ENCODE measurements at places on chromosomes 6 and 20.
A peak's percentile ranks its signal among the peaks of the same experiment; 100 is the strongest.

DNA sequence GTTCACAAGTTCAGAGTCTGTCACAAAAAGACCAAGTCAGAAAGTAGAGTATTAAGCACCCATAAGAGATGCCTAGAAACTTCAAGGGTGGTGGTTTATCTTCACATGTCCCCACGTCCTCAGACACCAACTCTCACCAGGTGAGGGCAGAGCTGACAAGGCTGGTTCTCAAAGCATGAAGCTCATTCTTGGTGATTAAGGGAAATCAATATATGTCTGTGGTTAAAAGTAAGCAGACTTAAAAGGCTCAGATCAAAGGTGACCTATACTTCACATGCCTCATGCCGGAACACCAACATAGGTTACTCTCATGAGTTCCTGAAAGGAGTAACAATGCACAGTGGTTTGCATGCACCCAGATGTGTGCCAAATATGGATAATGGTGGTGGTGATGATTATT lies 27.0 kb downstream of the IL17A start:
- no peak for DNase-seq

DNA sequence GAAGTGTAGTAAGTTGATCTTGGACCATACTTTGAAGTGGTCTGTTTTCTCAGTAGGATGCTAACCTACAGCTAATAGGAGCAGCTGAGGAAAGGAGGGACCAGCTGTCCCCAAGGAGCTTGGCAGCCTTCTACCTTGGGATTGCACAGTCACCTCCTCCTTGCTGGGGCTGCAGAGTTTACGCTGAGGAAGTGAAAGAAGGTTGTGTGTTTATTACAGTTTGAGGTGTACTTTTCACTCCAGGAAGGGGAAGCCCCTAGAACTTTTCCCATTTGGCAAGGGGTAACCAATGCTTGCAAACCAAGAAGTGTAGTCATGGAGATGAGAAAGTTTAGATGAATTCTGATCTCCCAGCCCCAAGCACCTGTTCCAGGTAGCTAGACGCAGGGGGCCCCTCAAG lies 58.8 kb downstream of the BMP6 start:
- DNase-seq, result no peak

- no peak for DNase-seq
Measured at GRCh38 chr6:25927178-25927577, 3.3 kb downstream of the SLC17A2 start.

- DNase-seq, result no peak
Measured at GRCh38 chr6:83126807-83127206, 59.3 kb downstream of the DOP1A start.

GRCh38 chr6:139996253-139996834 lies 621.9 kb upstream of the CITED2 start:
- DNase-seq, result peak; percentile 50

GRCh38 chr6:165717732-165718465 lies 54.9 kb upstream of the PDE10A start:
- DNase-seq, result no peak

- no peak for DNase-seq
Measured at GRCh38 chr6:6689400-6690143, 101.1 kb downstream of the LY86 start.

DNA sequence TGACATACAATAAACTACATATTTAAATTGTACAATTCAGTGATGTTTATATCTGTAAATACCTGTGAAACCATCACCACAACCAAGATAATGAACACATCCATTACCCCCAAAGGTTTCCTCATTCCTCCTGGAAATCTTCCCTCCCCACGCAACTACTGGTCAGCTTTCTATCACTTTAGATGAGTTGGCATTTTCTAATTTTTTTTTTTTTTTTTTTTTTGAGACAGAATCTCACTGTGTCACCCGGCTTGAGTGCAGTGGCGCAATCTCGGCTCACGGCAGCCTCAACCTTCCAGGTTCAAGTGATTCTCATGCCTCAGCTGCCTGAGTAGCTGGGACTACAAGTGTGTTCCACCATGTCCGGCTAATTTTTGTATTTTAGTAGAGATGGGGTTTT lies 31.7 kb upstream of the ECI2 start:
- DNase-seq, result no peak

DNA sequence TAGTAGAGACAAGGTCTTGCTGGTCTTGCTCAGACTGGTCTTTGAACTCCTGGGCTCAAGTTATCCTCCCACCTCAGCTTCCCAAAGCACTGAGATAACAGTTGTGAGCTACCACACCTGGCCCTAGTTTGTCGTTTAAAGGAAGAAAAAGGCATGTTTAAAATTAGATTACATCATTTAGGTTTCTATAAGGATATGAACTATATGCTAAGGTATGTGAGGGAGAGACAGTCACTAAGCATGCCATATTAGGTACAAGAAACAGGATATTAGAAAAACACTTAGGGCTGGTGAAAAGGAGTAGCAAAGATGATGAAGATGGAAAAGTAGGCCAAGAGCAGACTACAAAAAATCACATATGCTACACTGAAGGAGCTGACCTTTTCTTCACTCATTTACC lies 106.4 kb downstream of the ASCC3 start:
- DNase-seq, result no peak

- DNase-seq, result no peak
Measured at GRCh38 chr6:79250107-79250514, 15.6 kb upstream of the HMGN3 start.

GRCh38 chr6:25746968-25747367 lies 7.6 kb upstream of the SLC17A4 start:
- DNase-seq, result no peak

DNA sequence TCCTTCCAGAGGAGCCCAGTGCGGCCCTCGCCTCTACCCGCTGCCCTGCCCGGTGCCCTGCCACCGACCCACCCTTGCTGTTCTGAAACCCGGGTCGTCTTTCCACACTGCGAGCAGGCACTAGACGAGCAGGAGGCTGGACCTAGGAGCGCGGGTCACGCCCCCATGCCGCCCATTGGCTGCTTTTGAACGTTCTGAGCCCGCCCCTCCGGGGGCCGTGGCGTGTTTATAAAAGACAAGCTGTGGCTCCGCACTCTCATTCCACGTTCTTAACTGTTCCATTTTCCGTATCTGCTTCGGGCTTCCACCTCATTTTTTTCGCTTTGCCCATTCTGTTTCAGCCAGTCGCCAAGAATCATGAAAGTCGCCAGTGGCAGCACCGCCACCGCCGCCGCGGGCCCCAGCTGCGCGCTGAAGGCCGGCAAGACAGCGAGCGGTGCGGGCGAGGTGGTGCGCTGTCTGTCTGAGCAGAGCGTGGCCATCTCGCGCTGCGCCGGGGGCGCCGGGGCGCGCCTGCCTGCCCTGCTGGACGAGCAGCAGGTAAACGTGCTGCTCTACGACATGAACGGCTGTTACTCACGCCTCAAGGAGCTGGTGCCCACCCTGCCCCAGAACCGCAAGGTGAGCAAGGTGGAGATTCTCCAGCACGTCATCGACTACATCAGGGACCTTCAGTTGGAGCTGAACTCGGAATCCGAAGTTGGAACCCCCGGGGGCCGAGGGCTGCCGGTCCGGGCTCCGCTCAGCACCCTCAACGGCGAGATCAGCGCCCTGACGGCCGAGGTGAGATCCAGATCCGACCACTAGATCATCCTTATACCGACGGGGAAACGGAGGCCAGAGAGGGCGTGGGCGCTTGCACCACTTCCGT lies at the start of gene ID1:
Gene ID1, plus strand, starts transcription at position 259 of the 871 bp plus-strand sequence. Its CDS starts 99 bp downstream, at position 358.
- DNase-seq, result peak; percentile 96

- no peak for DNase-seq
Measured at GRCh38 chr20:62638679-62639406, 3.5 kb upstream of the SLCO4A1 start.

DNA sequence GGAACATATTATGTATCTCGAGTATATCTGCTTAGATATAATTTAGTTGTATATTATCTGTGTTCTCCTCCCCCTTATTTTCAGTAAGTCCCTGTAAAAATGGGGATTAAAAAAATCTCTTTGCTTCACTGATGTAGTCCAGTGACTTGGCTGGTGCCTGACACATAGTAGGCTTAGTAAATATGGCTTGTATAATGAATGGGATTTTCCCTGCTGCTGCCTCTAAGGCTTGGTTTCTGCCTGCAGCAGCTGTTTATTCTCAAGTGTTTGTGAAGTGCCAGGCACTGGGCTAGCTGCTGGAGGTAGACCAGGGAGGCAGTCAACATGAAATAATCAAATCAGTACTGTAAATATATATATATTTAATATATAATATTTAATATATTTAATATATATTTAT lies 1.6 kb upstream of the ZFP64 start:
- DNase-seq, result no peak

- no peak for DNase-seq
Measured at GRCh38 chr20:1491281-1491840, at the start of gene SIRPB2. Gene SIRPB2 (minus strand): TSS chr20:1491420. CDS start chr20:1491359, 61 bp downstream.

DNA sequence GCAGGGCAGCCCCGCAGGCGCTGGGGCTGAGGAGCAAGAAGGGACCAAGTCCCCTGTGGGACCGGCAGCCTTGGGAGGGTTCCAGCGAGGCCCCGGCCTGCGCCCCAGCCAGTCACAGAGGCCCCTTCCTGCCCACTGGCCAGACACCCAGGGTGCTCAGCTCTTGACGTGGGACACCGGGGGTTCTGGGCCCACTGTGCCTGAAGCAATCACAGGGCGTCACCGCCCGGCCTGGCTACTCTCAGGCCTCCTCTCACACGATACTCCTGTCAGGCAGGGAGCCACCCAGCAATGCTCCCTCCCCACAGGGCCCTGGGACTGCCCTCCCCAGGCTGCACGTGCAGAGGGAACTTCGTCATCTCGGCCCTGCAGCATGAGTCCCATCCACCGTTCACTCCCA lies 14.5 kb downstream of the TAF4 start:
- DNase-seq, result no peak

DNA sequence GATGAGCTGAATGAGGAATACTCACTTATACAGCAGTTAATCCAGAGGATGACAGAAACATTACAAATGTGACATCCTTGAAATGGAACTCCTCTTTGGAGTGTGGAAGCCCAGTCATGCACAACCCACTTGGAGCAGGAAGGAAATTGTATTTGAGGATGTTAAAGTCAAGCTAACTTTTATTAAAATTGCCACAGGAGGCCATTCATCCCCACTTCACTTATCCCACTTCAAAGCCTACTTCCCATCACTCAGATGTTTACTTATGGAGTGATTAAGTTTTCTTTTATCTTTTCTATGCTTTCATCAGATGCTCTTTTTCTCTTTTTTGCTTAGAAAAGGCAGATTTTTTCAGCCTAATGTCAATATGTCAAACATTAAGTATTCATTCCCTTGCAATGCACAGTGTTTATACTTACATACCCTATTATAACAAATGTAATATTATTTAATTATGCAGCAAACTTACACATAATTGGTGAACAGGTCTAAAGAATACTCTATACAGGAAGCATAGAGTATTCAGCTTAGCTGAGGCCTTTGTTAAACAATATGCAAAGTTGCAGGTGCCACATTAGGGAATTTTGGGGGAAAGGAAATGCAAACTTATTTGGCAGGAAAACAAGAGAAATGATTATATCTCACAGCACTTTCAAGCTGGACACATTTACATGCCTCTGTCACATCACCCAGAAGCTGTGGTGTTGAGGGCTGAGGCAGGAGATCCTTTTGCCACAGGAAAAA lies 148.9 kb downstream of the KHDC1L start:
- no peak for DNase-seq

DNA sequence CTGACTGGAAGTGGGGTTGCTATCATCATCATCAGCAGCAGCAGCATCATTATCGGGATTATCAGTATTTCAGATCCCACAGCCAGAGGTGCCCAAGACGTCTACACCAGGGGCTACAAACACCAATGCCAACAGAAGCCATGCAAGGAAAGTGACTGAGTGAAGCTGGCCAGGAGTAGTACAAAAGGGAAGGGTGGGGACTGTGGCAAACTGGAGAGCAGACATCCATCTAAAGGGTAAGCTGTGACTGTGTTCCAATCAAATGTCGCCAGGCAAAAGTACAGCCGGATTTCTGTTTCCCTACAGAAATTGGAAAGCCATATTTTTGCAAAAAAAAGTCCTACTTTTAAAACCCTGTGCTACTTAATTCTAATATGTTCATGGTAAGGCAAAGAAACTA lies 50.0 kb downstream of the PREX1 start:
- no peak for DNase-seq

DNA sequence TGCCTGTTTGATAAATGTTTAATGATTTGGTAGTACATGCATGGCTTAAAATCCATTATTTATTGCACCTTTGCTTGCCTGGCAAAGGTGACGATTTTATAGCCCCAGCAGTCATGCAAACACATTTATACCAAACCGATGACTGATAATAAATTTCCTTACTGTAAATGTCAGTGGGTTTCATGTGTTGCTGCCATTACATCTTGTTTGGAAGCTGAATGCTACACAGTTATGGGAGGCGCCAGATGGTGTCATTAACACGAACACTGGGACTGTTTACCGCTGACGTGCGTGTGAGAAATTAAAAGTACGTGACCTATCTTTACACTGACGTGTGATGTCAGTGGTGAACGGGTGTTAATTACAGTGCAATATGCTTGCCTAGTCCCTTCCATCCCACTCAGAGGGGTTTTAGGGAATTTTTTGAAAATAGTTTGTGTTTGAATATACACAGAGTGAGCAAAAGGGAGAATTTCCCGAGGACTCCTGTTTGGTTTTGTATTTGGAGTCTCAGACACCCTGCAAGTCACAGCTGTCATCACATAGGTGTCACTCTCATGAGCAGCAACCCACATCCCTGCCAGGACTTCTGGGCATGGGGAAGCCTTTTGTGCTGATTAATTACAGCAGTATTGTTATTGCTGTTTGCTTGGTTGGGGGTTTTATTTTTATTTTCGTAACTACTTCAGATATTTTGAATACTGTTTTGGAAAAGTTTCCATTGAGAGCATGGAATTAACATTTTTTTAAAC lies 151.8 kb upstream of the INSM1 start:
- DNase-seq, result peak; percentile 75

GRCh38 chr20:20317621-20318364 lies 50.1 kb upstream of the INSM1 start:
- no peak for DNase-seq

Measured in NCI-H1417 treated with DMSO at 0.1 percent for 48 hours (cell line).